ENCODE measurements at places on chromosomes 6 and 20. TPM values are rescaled to one million over a fixed set of nuclear protein-coding genes. Genes with fewer than 3 reads are reported as not detected.

The DDO gene
- total RNA-seq, result not detected

The LY86 gene
- not detected for total RNA-seq

The DEFB124 gene
- total RNA-seq, result not detected

The LGSN gene
- not detected for total RNA-seq

The PPP1R3G gene
- 0.07 TPM for total RNA-seq

The KCNK16 gene
- total RNA-seq, result not detected

The SPINT3 gene
- total RNA-seq, result not detected

The PGC gene
- not detected for total RNA-seq

The OR2H1 gene
- not detected for total RNA-seq

The FILIP1 gene
- total RNA-seq, result 0.79 TPM

The GRM4 gene
- not detected for total RNA-seq

The RBPJL gene
- total RNA-seq, result not detected

The TRIM10 gene
- not detected for total RNA-seq

The UBE2C gene
- 202 TPM for total RNA-seq
